Lung (tissue), 17 donors: ENCODE measurements at places on chromosomes 1 and 21. TPM values are rescaled to one million over a fixed set of nuclear protein-coding genes. Genes with fewer than 3 reads are reported as not detected.

GRCh38 chr21:28356422-28356821 lies 636.3 kb downstream of the LTN1 start:
- no peak for DNase-seq

- no peak for DNase-seq
Measured at GRCh38 chr1:177142791-177143271, 21.7 kb downstream of the ASTN1 start.

The TMEM269 gene
- total RNA-seq = 0.09 TPM

The LCE3D gene
- not detected for total RNA-seq

DNA sequence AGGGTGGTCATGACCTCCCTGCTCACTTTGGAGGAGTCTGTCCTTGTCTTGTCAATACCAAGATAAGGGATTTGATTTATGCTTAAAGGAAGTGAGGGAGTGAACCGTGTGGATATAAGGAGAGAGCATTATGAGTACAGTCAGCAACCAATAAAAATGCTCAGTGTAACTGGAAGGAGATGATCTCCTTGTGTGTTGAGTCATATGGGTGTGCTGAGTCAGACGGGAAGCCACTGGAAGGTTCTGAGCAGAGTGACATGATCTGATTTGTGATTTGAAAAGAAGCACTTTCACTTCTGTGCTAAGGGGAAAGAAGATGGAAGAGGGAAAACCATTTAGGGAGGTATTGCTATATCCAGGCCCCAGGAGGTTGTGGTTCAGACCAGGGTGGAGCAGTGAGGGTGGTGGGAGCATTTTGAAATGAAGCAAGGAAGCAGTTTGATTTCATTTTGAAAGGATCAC lies 2.5 kb upstream of the BCL10 start:
- no peak for DNase-seq
